ENCODE measurements at places on chromosomes 3 and 15.

GRCh38 chr15:98689431-98689861 is 41.1 kb downstream of the IGF1R start:
- DNase-seq: no peak

DNA sequence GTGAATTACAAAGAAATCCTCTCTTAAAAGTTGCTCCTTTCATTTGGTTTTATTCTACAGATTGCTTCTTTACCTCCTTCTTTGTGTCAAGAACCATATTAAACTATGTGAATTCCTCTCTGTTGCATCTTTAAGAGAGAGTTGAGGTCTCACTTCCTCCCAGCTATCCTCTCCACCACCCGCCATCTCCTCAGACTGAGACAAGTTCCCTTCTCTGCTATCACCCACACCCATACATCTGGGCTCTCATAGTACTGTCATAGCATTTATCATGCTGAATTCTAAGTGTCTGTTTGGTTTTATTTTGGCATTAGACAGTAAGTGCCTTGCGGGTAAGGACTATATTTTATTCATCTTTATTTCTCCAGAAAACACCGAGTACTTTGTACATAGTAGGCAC is 54.2 kb downstream of the B3GALNT1 start:
- DNase-seq: no peak

DNA sequence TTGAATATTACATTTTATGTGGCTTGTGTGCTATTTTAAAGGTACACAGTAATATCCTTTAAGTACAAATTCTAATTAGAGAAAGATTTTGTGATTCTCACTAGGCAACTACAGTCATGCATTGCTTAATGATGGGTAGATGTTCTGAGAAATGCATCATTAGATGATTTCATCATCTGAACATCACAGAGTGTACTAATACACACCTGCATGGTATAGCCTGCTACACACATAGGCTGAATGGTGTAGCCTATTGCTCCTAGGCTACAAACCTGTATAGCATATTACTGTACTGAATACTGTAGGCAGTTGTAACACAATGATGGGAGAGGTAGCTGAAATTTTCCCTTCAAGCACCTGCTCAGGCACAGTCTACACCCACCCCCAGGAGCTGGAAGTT is 217.4 kb upstream of the EOMES start:
- no peak for DNase-seq

GRCh38 chr15:85692873-85693272 is 101.9 kb downstream of the KLHL25 start:
- no peak for DNase-seq

GRCh38 chr3:193240850-193241706 is at the start of gene PLAAT1:
TSS of gene PLAAT1 (plus strand) at chr3:193241222. CDS start at chr3:193255651, 14,429 bp downstream.
- DNase-seq: no peak

DNA sequence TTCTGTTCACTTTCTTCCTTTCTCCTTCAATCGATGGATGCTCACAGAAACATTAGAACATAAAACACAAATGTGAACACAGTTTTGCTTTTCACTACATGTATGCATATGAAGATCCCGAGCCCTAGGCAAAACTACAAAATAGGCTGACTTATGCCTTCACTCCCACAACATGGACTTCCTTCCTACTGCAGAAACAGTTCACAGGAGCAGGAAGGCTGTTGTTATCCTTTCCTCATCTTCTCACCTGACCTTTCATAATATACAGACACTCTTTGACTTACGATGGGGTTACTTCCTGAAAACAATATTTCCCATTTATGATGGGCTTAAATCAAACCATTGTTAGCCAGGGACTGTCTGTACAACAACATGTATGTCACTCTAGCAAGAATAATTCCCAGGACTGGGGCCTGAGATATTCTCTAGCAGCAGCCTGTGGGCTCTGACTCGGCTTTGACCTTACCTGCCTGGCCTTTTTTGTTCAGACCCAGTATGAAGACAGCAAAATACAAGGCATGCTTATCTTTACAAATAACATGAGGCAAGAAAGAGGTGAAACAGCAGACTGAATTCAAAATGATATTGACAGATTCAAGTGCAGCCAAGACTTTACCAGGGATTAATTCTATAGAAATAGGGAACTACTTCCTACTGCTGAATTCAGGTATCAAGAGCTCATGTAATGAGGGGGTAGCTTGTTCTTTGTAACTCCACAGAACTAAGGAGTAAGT is 51.8 kb upstream of the PLXND1 start:
- no peak for DNase-seq

DNA sequence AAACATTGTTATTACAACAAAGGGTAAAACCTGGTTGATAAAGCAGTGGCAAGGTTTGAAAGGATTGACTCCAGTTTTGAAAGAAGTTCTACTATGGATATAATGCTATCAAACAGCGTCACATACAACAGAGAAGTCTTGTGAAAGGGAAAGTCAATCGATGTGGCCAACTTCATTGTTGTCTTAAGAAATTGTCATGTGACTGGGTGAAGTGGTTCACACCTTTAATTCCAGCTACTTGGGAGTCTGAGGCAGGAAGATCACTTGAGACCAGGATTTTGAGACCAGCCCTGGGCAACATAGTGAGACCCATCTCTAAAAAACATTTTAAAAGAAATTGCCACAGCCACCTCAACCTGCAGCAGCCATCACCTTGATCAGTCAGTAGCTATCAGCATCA is 6.2 kb upstream of the LXN start:
- no peak for DNase-seq

- DNase-seq: no peak
These were observed 12.0 kb downstream of the EFCAB12 start for GRCh38 chr3:129416415-129416814.

- no peak for DNase-seq
These were observed 476.0 kb upstream of the TBL1XR1 start for GRCh38 chr3:177673112-177673914.

DNA sequence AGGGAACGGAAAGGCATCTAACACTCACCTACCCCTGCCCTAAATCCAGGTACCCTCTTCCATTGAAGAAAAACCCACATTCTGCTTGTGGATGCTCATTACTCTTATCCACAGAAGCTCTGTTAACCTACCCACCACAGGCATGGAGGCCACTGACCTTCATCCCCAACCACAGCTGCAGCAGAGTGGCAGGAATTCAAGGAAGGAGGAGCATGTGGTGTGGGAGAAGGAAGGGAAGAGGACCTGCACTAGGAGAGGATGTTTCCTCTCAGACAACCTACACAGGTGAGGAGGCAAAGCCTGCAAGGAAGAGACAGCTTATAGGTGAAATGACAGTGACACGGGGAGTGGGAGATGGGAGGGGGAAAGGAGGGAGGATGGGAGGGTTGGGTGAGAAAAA is 192.5 kb upstream of the TSC22D2 start:
- DNase-seq: no peak

GRCh38 chr15:79769069-79769481 is 127.7 kb downstream of the MTHFS start:
- no peak for DNase-seq

- no peak for DNase-seq
These were observed 159.4 kb upstream of the KBTBD8 start for GRCh38 chr3:66838704-66839103.

- DNase-seq: no peak
These were observed 16.7 kb upstream of the SH3GL3 start for GRCh38 chr15:83430441-83430840.

GRCh38 chr3:178459038-178459410 is 77.2 kb upstream of the KCNMB2 start:
- DNase-seq: no peak

DNA sequence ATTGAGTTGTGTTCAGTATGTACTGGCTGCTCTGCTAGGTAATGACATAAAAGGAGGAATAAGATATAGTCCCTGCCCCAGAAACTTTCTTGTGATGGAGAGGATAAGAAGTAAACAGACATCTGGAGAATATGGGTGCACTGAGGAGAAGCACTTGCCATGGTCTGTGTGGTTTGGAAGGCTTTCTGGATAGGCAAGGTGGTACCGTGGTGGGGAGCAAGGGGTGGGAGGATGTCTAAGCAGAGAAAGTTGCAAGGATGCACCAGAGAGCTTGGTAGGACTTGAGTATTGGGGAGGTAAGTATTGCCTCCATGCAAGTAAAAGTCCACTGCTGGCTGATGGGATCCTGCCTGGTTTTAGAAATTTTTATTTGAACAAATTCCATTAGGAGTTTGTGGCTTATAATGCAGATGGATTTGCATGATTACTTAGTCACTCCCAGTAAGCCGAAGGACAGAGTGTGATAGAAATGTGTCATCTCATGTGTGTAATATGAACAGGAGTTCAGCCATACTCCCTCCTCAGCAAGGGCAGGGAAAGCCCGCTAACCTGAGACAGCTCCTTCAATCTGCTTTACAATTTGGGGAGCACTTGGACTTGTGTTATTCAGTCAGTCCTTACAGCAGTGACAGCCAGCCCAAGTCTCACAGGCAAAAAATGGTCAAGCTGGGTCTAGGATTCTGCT is 53.6 kb downstream of the CLSTN2 start:
- DNase-seq: no peak

DNA sequence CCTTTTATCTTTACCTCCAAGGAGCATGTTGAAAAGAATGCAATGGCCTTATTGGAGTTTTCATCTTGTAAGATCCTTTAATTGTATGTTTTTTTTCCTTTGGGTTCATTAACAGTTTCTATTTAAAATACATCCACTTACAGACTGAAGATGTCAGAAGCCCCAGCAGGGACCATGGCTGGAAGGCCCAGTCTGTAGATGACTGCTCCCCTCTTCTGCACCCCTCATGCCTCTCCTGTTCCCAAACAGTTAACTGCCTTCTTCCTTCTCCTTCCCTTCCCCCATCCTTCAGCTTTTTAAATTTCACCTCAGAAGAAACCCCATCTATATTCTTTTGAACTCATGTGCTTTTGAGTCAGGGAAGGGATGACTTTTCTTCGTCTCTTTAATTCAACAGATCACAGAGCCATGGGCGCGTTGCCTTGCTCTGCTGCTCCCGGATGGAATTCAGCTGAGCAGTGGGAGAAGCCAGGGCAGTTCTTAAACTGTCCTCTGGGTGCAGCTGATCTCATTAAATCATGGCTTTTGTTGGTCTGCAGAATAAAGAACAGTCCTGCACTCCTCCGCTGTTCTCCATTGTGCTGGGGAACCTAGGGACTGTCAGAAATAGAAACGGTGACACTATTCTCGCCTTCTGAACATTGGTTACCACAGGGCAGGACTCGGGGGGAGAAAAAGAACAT is 71.5 kb upstream of the EIF1B start:
- no peak for DNase-seq

- DNase-seq: no peak
These were observed 157.9 kb downstream of the BBX start for GRCh38 chr3:107680698-107681097.

- DNase-seq: no peak
These were observed 70.6 kb downstream of the SMAD6 start for GRCh38 chr15:66772604-66773128.

DNA sequence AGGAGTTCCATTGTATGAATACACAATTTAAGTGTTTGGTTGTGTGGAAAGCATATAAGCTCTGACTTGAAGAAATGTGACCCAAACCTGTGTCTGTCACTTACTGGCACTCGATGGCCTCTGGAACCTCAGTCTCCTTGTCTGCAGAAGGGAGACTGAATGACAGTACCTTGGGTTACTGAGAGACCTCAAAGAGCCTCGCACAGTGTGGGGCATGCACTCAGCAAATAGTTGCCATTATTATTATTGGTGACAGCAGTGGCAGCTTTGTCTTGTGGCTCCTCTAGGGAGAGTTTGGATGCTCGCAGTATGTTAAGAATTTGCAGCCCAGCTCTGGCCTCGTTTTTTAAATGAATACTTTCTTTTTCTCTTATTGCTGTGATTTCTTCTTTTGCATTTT is 43.4 kb downstream of the EEFSEC start:
- no peak for DNase-seq

DNA sequence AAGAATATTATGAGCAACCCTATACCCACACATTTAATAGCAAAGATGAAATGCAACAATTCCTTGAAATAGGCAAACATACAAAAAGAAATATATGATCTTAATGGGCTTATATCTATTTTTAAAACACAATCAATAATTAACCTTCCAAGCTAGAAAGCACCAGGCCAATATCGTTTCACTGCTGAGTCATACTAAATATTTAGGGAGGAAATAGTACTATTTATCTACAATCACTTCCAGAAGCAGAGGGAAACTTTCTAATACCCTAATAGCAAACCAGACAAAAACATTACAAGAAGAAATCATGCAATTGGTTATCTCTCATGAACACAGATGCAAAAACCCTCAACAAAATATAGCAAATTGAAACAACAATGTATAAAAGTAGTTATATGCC is 207.8 kb downstream of the MTHFS start:
- DNase-seq: no peak

- no peak for DNase-seq
These were observed 96.0 kb downstream of the ABHD5 start for GRCh38 chr3:43786526-43787305.

DNA sequence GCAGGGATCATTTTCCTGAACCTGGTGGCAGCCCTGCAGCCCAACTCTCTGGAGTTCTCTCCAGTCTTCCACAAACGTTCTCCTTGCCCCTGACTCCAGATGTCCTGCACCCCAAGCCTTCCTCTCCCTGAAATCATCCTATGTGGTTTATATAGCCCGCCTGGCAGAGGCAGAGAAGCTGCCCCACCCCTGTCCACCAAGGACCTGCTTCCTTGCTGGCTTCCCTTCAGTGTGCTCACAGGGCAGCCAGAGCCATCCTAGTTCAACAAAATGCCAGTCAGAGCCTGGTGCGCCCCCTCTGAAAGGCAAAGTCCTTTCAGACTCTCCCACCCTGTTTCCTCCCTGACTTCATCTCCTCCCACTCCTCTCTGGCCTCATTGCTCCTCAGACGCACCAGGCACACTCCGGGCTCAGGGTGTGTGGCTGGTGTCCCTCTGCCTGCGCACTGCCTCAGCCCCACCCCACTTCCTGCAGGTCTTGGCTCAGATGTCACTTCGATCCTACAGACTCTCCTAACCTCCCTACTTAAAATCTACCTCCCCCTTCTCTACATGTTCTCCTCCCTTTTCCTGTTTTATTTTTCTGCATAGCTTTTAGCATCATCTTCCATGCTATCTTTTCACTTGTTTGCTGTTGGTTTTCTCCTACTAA is 5.9 kb downstream of the KBTBD13 start:
- DNase-seq: no peak

GRCh38 chr3:152192936-152193672 is 75.6 kb upstream of the MBNL1 start:
- DNase-seq: no peak

GRCh38 chr3:85535517-85535916 is 576.7 kb downstream of the CADM2 start:
- no peak for DNase-seq

- no peak for DNase-seq
These were observed 585.9 kb downstream of the OTOL1 start for GRCh38 chr3:162082516-162082915.

DNA sequence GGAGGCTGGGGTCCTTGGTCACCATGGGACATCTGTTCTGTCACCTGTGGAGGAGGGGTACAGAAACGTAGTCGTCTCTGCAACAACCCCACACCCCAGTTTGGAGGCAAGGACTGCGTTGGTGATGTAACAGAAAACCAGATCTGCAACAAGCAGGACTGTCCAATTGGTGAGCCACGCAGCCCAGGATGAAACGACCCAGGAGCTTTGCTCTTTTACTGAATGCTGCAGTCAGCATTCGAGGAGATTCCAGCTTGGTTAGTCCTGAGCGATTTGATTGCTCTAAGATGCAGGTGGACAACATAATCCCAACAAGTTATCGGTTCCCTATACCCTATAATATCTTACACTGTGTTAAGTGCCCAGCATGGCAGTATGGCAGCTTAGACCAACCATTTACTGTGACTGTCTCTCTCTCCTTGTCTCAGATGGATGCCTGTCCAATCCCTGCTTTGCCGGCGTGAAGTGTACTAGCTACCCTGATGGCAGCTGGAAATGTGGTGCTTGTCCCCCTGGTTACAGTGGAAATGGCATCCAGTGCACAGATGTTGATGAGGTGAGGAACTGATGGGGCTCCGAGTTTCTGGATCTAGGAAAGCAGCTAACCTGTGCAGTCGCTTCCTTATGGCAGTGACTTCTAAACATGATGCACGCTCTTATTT is 7.8 kb downstream of the THBS1 start:
- DNase-seq: no peak

Data from CD8-positive, alpha-beta memory T cell (primary cell).